NCI-H1436 (cell line): ENCODE measurements at places on chromosomes 12 and 14.
A peak's percentile ranks its signal among the peaks of the same experiment; 100 is the strongest.

- no peak for DNase-seq
Measured at GRCh38 chr12:122862110-122862634, 26.9 kb downstream of the HIP1R start.

GRCh38 chr14:96181186-96182056 is 23.2 kb upstream of the BDKRB2 start:
- no peak for DNase-seq

DNA sequence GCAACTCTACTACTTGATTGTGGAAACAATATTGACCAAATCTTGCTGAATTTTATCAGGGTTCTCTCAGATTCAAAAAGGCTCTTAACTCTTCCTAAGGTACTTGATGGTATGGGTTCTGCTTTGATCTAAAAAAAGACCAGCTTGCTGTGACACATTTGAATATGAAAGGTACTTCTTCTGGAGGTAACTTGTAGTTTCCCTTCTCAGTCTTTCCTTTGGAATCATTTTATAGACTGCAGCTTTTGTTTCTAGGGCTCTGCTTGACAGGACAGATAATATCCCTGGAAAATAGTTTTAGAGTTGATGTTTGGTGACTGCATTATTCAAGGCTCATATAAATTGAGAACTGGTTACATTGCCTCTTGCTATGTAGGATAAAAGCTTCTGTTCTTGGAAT is 251.9 kb downstream of the FUT8 start:
- DNase-seq, result no peak

DNA sequence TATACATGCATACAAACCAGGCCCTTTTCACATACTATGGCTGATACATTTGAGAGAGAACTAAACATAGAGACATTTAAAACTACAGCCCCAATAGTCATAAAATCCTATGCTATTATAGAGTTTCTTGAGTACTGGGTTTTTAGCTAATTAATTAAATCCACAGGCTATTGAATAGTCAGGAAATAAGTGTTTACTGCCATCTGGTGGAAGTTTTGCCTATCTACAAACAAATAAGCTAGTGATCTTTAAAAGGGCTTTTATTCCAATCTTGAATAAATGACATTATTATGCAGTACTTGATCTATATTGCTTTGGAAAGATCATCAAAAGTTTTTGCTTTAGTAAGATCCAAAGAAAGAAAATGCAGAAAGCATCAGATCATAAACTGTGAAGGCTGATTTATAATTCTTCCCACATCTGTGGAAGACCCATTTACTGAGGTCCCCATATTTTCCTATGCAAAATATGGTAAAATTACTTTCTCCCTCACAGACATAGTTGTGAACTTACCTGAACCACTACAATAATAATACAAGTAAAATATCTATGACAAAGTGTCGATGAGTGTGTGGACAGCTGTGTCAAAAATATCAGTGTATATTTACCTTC is 131.3 kb downstream of the ITPR2 start:
- DNase-seq, result peak; percentile 5

- DNase-seq, result no peak
Measured at GRCh38 chr12:12069821-12070548, 754 bp upstream of the BCL2L14 start.

DNA sequence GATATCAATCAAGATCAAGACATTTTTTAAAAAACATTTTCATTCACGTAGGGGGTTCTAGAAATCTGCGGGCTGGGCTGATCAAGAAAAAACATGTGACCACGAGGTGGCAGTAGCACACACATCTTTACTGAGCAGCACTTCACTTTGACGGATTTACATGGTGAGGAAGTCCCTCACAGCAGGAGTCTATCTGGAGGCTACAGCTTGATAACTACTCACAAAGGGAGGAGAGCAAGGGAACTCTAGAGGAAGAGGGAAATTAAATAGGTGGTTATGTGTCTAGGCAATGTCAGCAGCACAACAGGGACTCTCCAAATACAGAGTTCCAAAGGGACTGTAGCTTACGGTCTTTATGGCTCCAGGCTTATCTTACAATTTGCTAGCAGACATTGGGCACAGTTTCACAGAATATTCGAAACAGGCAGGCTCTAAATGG is 248.1 kb downstream of the DPY19L2 start:
- peak; percentile 56 for DNase-seq

DNA sequence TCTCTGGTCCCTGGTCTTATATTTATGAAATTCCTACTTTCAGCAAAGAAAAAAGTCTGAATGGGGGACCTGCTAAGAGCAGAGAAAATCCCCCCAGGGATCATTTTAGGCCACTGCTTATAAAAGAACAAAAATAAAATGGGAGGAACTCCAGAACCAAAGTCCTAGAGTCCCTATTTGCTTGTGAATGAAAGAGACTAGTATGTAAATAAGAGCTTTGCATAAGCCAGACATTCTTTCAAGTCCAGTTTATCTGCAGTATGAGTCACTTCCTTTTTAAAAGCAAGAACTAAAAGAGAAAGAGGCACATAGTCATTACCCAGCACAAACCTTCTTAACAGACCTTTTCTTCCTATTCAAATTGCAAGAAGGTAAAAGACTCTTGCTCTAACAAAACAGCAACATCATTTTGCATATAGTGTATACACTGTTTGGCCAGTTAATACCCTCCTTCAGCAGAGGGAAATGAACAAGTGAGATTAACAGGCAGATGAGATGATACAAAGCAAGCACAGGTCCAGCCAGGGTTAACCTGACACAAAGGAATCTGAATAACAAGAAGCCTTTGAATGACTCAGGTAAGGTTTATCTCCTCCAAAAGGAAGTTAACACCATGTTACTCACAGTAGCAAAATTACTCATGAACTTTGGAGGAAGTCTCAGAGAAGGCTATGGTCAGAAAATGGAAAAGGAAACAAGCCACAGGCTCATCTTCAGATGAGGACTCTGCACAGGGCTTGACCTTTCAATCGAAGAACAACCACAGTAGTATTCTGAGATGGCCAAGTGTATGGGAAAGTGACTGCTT is 87.3 kb downstream of the PHLDA1 start:
- no peak for DNase-seq

GRCh38 chr12:62827855-62828254 is 107.1 kb downstream of the PPM1H start:
- no peak for DNase-seq

DNA sequence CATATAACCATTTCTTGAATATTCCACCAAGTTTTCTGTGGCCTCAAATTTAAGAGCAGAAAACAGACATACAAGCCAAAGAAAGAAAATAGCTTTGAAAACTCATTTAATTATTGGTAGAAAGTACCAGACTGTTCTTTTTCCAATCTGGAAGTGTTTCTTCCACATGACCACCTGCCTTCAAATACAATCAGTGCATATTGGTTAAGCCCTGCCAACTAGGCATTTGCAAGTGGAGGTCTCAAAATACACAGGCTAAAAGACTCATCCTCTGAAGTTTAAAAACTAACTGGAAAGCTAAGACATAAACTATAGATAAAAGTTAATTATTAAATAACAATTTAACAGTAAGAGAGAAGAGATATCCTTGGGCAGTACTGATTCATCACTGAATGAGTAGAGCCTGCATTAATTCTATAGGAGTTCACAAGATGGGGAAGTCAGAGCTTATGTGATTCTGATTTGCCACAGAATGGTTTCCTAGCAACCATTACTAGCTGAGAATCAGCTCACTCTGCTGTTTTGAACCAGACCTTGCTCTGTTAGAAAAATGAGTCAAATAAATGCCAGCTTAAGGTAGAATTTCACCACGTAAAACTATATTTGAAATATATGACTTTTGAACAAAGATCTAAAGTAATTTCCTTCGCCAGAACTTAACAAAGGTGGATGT is 433.8 kb downstream of the FUT8 start:
- no peak for DNase-seq

GRCh38 chr14:101739446-101740141 is 21.9 kb upstream of the PPP2R5C start:
- DNase-seq, result no peak

DNA sequence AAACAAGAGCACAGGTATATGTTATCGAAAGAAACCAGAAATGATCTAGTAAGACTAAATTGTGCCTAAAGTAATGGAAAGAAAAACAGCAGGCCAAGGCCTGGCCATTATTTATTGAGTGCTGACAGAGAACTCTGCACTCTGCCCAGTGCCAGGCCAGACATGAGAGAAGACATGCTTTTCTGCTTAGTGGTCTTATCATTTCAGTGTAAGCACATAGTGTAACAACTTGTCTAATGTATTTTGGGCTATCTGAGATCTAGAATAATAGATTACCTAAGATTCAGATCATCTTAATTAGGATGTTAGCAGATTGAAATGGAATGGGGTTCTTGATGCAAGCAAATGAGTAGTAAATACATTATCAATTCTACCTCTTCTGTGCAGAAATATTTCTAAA is 278.3 kb downstream of the AKAP6 start:
- no peak for DNase-seq

- no peak for DNase-seq
Measured at GRCh38 chr14:38202444-38203191, 5.1 kb upstream of the SSTR1 start.

DNA sequence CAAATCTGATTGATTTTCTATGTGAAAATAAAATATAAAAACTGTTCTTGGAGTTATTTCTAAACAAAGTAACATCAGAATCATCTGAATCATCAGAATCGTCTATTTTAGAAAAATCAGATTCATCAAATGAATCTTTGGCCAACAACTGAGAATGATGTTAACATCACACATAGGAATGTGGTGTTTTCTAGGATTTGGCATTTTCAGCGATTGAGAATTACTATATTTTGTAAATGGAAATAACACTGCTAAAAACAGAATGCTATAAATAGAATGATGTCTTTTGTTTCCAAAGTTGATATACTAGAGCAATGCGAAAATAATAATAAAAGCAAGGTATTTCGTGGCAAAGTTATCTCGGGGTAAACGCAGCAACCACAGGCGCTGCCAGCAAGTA is 73.9 kb upstream of the EVL start:
- DNase-seq, result no peak

DNA sequence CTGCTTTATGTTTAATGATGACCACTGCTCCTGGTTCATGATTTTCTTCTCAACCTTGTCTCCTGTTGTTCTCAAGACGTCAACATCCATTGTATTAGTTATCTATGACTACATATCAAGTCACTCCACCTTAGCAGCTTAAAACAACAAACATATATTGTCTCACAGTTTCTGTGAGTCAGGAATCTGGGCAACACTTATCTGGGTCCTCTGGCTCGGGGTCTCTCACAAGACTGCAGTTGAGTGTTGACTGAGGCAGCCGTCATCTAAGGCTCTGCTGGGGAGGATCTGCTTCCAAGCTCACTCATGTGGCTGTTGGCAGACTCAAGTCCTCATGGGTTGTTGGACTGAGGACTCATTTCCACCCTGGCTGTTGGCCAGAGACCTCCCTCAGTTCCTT is 27.3 kb upstream of the FRS2 start:
- no peak for DNase-seq

- DNase-seq, result no peak
Measured at GRCh38 chr12:94930216-94930654, 73.3 kb downstream of the NDUFA12 start.

GRCh38 chr12:53064613-53065436 is 14.4 kb downstream of the SPRYD3 start:
- no peak for DNase-seq

- no peak for DNase-seq
Measured at GRCh38 chr12:32876004-32876403, 20.6 kb downstream of the PKP2 start.

GRCh38 chr12:120849765-120850164 is 54.4 kb downstream of the SPPL3 start:
- DNase-seq, result no peak

DNA sequence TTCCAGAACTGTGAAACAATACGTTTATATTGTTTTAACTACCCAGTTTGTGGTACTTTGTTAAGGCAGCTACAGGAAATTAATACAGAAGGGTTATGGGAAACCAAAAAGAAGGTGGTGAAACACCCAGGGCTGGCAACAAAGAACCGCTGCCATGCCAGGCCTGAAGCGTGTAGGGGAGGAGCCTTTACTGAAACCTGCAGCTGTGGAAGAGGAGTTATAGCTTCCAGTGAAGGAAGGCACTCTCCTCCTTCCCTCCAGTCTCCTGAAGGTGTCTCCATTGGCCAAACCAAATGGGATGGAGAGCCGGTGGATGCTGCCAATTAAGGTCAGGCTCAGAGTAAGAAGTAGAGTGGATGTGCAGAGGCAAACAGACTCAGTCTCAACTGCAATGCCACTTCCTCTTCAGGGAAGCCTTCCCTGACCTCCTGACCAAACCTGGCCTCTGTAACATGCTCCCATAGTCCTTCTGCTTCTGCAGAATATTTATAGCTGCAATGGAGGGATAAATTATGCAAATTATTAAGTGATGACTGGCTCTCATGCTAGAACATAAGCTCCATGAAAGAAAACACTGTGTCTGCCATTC is 168.3 kb downstream of the DAD1 start:
- DNase-seq, result no peak

GRCh38 chr12:73266206-73266605 is 994.0 kb downstream of the TRHDE start:
- no peak for DNase-seq

DNA sequence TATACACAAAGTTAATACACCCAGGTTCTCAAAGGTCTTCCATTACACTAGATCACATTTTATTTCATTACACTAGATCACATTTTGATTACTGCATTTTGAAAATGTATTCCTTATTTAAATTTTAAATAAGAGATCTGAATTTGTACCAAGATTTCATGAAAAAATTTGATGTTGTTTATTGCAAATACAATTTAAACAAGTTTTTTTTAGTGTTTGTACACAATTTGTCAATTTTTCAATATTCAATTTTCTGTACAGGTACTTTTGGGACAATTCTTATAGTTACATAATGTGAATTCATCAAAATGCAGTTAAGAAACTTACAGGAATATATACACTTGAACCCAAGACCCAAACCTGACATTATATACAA is 14.3 kb downstream of the SLC38A2 start:
- DNase-seq, result no peak

GRCh38 chr12:45879363-45879895 is 110.9 kb downstream of the SCAF11 start:
- no peak for DNase-seq

DNA sequence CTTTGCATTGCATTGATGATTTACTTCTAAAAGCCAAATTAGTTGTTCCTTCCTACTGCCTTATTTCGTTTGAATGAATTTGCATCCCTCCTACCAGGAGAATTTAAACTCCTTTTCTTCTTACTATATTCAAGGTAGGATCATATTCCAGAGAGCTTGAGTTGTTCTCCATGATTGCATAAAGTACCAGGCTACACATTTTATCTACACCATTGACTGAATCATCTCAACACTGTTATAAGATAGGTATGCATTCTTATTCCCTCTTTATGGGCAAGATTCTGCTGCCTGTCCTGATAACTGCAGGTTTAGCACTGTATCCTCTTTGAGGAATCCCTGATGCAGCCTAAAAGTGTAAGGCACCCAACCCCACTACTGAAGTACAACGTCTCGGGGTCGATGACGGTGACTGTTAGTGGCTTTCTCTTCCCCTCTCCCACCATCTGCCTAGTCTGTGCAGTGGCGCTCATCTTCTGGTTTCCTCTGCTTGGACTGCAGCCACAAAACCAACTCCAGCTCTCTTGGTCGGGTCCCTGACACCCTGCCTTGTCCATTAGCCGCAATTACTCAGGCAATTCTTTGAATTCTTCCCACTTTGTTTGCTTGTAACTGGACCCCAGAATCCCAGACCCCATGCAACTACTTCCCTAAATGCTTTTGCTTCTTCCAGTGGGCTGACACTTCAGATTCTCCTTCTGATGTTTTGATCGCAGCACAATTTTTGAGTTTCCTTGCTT is 44.4 kb upstream of the STXBP6 start:
- no peak for DNase-seq
